Kidney tubule cell (primary cell): ENCODE measurements at places on chromosomes 6 and 20.

- no peak for DNase-seq
These were observed 15.7 kb upstream of the HEY2 start for GRCh38 chr6:125733516-125734300.

DNA sequence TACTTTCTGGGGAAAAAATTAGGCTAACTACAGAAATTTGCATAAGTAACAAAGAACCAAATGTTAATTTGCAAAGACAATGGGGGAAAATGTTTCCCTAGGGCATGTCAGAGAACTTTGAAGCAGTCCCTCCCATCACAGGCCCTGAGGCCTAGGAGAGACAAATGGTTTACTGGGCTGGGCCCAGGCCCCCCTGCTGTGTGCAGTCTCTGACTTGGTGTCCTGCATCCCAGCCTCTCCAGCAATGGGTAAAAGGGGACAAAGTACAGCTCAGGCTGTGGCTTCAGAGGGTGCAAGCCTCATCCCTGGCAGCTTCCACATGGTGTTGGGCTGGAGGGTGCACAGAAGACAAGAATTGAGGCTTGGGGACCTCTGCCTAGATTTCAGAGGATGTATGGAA is 788.4 kb downstream of the FRK start:
- DNase-seq, result no peak

DNA sequence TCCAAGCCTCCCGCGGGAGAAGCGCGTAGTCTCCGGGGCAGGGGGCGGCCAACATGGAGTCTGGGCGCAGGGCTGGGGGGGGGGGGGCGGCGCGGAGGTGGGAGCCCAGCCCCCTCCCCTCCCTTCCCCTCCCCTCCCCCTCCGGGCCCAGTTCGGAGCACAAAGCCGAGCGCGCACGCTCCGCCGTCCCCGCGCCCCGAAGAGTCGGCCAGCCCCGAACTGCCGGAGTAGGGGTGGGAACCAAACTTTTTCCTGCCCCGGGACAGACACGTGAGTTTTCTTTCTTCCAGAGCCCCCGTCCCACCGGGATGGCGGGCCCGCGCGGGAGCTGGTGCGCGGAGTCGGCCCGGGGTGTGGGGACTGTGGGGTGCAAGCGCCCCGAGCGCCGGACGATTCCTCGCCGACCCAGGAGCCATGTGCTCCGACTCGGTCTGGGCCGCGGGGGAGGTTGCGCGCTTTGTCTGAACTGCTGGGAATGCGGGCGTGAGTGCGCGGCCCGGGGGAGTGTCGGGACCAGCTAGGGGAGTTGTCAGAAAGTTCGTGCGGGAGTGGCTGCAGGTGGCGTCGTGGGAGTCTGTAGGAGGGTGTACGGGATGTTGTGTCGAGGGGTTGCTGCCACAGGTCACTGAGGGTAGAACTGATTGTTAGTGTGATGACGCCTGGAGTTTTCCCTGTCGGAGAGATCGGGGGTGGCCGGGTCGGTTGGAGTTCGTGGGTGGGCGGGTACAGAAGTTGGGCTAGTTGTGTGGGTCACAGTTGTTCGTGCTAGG is 1.2 kb downstream of the TGIF2 start:
- DNase-seq, result peak; percentile 65

DNA sequence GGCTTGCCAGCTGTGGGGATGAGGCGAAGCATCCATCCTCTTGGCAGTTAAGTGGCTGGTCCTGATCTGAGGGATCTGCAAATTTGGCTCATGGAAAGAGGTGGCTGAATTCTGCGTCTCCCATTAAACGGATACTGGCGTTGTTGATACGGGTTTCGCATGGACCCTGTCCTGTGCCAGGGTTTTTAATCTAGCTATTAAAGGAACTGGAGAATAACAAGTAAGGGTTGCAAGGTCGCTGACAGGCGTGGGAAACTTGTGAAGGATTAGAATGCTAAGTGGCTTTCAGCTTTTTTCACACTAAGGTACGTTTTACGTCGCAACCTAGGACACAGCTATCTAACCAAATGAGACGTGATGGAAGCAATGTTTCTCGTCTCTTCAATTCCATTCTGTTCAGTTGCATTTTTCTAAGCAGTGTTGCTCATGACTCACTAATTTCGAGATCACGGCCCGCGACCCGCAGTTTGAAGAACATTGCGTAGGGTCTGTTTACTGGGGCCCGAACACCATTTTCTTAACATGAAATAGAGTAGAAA is 852 bp downstream of the GMNN start:
- DNase-seq, result peak; percentile 64

- no peak for DNase-seq
These were observed 91.0 kb downstream of the NCR2 start for GRCh38 chr6:41426438-41426851.

- no peak for DNase-seq
These were observed 205.5 kb downstream of the MMUT start for GRCh38 chr6:49257549-49257948.

DNA sequence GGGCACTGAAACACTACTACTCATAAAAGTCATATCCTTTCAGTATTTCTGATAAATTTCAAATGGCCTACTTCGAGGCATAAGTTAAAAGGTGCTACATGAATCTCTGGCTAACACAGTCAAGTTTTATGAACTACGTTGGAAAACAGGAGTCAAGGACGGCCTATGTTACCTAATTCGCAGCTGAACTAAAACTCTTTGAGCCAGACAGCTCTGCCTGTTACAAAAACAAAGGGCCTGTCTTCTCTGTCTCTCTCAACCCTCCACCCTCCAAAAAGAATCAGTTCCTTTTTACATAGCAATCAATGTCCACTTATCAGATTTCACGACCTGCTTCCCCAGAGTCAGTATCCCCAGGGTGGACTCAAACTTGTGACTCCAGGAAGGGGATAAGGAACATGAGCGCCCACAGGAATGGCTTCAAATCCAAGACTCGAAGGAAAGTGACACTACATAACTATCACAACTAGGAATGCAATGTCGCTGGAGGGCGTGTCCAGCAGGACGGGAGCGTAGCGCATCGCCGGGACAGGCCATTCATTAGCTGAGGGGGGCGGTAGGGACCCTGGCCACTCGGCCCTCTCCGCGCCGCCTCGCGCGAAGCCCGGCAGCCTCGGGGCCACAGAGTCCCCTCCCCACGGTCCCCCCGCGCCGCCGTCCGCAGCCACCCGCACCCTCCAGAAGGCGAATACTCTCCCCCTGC is 591 bp downstream of the IBTK start:
- peak; percentile 74 for DNase-seq

- DNase-seq, result no peak
These were observed 1.5 kb upstream of the SULF2 start for GRCh38 chr20:47786765-47787107.

DNA sequence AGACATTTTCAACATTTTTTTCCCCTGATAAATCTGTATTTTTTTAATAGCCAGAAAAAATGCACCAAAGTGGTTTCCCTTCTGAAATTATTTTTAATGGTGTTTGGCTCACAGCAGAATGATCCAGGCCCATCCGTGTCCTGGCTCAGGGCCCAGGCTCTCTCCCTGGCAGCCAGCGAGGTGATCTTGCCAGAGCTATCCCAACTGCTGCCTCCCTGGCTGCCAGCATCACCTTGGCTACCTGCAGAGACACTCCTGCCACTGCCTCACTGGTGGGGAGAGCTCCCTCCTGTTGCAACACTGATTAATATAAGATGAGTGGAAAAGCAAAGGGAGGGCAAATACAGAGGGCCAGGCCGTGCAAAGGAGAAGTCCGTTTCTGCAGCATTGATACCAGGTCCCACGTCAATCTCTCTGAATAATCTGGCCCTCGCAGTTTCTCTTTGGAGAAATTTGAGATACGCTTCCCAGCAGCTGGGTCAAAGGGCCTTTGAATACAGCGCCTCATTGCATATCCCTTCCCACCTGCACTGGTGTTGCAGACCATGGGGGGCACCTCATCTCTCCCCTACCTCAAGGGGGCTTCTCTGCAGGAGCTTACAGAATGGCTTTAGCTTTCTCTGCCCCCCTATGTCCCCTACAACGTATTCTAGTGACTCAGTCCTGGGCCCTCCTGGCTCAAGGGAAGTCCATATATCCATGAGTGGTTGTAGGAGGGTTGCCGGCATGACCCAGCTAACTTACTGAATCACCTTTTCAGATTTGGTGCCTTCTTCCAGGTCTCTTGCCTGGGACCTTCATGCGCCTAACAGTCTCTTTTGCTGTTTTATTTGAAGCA is 12.8 kb upstream of the DSTN start:
- peak; percentile 45 for DNase-seq

GRCh38 chr6:138657065-138657425 is 116.5 kb upstream of the CCDC28A start:
- no peak for DNase-seq
